ENCODE measurements at places on chromosomes 3 and 15.

DNA sequence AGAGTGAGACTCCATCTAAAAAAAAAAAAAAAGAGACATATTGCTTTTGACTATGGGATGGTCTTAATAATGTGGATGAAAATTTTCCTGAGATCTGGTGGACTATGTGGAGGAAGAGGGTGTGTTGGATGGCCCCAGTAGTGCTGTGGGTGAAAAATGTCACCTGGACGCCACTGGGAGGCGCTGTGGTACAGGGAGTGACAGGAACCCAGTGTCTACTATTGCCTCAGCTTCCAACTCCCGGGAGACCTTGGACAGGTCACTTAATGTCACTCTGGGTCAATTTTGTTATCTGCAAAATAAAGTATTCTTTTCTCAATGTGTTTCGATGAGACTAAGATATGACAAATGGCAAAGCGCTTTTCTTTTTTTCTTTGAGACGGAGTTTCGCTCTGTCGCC lies 27.7 kb upstream of the DCP1A start:
- peak; percentile 56 for DNase-seq

DNA sequence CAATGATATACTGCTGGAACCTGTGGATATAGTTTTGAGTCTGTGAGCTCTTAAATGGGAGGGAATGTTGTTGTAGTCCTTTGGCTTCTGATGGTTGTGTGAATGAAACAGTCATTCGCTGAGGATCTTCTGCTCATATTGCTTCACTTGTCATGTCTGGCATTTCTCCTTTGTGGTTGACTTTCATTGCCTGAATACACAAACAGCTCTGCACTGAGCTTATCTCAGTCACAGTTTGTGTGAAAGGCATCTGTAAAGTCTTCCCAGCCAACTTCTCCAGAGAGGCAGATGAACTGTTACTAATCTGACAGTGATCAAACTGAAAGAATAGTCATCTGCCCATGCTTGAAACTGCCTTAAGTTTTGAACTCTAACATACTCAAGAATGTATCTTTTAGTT lies 59.8 kb downstream of the TMED3 start:
- peak; percentile 31 for DNase-seq

DNA sequence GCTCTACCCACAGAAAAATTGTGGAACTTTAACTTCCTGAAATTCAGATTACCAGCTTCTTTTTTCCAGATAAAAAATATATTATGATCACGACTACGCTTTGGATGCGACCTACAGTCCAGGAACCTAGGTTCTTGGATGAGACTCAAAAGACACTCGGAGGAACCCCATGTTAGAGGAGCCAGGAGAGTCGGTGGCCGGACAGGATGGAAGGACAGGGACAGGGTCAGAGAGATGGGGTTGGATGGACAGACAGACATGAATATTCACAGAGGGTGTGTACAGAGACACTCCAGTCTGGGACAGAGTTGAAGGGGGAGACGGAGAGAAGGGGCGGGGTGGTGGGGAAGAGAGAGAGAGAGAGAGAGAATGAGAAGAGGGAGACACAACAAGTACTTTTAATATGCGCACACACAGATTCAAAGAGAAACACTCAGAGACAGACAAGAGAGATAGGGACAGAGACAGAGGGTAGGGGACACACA lies 9.5 kb downstream of the FAM3D start:
- no peak for DNase-seq

DNA sequence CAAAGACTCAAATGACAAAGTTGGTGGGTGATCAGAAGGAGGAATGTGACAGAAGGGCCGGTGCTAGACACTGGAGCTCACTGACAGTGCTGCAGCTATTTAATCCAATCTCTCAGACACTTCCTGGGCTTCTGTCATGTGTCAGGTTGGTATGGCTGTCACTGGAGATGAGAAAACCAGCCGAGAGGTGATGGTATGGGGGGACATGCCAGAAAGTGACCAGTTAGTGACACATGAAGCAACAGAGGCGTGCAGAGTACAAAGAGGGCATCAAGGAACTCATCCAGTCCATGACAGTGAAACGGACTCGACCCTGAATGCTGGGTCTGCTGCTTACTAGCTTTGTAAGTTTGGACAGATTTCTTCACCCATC lies 219.5 kb downstream of the CADPS start:
- no peak for DNase-seq

GRCh38 chr15:53670701-53671100 lies 88.8 kb downstream of the WDR72 start:
- DNase-seq, result no peak

DNA sequence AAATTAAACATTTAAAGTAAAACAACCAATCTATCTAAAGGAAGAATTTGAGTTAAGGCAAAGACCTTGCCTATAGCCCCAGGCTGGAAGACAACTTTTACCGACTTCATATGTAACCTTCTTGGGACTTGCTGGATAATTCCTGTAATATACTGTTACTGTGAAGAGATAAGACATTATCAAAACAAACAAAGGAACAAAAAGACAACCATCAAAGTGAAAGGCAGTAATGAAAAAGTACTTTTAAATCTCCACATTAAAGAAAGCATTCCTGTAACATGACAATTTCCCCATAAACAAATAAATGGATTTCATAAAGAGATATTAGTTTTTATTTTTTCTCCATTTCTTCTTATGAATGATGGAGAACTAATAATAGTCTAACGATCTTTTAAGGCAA lies 2.4 kb downstream of the CMTM6 start:
- DNase-seq, result no peak

DNA sequence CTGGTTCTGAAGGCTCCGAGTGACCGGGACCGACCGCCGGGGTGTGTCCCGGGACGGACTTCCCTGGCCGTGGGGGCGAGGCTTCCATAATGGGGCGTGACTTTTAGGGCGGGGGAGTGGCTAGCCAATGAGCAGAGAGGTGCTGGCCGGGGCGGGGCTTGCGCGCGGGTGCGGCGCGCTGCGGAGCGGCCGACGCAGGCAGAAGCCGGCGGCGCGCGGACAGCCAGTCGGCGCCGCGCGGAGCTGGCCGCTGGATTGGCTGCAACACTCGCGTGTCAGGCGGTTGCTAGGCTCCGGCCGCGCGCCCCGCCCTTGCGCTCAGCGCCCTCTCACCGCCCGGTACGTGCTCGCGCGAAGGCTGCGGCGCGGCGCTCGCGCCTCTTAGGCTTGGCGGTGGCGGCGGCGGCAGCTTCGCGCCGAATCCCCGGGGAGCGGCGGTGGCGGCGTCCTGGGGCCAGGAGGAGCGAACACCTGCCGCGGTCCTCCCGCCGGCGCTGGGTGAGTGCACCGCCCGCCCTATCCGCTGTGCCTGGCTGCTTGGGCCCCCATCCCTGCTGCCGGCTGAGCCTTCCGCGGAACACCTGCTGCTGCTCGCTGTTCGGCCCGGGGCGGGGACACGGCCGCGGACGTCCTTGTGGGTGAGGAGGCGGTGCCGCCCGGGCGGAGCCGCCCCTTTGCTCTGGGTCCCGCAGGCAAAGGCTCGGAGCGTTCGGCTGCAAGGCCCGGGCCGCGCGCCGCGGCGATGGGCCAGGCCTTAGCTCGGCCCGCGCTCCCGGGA lies at the start of gene DAG1:
DAG1 (plus strand) TSS at position 332 of the 778 bp plus-strand sequence. CDS start 40,268 bp downstream, outside the sequence.
- peak; percentile 98 for DNase-seq

DNA sequence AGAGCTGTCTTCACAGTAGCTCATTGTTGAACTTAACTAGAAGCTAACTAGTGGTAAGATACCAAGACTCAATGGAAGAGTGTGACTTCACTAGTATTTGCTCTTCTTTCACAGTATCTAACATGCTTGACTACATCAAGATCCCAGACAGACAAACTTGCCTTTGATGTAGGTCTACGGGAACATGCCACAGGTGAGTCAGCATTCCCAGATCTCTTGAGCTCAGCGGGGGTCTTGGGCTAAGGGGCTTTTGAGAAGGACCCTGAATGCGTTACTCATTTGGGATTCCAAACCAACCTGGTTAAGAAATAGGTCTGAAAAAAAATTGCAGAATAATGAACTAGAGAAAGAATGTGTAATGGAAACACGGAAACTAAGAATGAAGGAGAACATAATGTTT lies 222.4 kb downstream of the RYR3 start:
- DNase-seq, result no peak

DNA sequence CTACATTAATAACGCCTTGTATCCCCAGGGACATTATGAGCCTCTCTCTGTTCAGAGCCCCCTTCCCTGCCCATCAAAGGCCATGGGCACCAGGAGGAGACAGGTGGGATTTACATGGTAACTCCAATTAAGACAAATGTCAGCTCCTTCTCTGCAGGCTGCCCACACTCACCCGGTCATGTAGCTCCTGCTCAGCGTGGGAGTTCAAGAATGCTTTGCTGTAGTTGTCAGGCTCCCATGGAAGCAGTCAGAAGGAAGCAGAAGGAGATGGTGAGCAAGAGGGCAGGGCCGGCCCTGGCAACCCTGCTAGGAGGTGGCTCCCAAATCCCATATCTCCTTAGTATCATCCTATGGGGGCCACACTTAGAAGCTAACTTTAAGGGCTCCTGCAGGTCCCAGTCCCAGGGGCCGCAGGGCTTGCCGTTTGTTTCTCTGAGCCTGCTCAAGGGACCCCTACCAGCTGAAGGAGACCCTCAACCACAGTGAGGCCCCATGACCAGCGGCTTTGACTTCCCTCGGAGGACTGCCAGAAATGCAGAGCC lies 218.4 kb upstream of the TLE3 start:
- DNase-seq, result peak; percentile 36

DNA sequence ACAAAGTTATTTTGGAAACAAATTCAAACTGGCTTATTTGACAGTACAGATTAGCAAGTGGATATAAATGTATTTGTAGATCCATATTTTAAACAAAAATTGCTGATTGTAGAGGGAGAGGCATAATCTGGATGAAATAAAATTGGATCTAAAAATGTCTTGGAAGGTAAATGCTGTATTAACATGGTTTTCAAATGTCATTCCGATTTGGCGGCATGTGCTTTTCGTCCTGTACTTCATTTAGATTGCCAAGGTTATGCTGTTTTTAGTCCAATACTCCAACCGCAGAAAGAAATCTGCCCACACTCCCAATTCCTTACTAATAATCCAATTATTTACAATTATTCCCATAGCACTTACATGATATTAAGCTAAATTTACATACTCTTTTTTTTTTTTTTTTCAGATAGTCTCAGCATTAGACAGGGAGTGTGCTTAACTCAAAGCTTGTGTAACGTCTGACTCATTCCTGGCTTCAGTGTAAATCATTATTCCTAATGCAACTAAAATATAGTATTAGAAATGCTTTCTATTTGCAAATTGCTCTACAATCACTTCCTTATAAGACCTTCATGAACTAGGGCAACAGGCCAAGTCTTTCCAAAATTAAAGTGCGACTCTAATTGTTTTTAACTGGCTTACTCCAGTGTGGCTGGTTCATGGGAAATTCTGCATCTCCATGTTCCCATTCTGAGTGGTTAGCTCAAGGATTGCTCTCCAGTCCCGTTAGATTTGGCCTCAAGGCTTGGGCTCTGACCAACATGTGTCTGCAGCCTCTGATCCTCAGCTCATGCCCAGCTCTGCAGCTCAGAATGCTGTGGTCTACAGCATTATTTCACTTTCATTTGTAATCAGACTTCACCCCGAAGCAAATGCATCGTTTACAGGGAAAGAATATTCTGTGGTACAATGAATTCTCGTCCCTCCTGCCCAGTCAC lies 103.9 kb downstream of the FBN1 start:
- peak; percentile 90 for DNase-seq

DNA sequence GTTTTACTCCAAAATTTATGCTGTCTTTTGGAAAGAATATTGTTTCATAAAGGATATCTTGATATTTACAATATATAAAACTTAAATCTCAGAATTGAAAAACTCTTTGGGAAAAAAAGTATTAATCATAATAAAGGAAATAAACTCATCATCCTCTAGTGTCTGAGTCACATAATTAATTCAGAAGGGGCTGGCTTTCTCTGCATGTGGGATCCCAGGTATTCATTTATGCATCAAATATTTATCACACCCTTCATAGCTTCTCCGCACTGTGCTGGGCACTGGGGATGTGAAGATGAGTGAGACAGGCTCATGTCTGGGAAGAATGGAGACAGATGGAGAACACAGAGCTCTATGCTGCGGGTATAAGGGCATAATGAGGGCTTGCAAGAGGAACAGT lies 65.6 kb downstream of the CCNL1 start:
- DNase-seq, result no peak

DNA sequence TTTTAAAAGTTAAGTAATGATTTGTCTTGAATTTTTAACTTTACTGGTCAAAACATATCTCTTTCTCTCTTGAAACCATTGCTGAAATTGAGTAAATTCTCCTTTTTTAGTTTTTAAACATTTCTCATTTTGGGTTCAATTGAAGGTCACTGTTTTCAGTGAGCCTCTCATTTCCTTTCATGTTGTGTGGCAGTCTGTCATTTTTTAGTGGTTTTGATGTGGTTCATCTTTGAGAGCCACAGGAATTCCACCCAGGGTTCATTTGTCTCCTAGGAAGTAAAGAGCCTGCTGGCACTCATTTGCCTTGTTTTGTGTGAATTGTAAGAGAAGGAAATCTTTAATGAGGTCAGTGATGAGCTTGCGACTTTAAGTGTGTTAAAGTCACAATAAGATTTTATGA lies 10.4 kb downstream of the CLDN11 start:
- peak; percentile 56 for DNase-seq

DNA sequence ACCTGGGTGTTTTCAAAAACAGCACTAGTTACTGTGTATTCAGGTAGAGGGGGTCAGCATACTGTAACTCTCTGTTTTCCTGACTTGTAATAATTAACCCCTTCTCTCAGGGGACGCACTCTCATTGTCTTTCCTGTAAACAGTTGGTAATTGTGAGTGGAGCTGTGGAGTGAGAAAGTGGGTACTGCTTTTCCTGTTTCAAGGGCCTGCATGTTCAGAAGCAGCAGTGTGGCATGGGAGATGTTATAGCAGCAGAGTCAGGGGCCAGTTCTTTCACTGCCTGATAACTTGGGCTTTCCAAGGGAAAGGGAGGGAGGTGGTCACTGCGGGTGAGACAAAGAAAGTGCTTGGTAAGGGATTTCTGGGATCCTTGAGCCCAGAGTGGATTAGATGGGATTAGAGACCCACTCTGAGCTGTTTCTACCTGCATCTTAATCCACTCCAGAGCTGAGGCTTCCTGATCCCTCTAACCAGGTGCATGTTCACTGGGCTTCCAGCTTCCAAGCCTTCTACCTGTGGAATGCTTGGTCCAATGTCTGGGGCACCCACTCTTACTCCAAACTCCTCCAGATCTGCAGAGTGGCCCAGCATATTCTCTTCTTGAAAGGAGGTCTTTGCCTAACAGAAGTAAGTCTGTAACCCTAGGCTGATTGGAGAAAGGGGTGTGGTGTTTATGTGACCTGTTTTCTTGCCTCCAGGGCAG lies 105.2 kb downstream of the RPLP1 start:
- no peak for DNase-seq

DNA sequence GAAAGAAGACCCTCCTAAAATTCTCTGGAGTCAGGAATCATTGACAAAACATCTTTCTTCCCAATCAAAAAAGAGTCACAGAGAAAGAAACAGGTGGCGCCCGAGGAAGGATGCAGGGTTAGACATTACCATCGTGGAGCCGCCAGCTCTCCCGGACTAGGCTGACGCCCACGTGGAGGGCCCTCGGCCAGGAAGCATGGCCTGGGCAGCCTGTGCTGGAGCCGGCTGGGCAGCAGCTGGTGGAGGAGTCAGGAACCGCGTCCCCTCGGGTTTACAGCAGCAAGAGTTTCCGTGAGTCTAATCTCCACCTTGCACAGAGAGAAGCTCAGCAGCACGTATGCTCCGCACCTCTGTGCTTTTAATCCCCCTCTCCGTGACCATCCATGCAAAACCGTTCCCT lies 533.7 kb upstream of the ATP11B start:
- DNase-seq, result no peak

Data from adipocyte (in vitro differentiated cells).